ENCODE measurements at places on chromosomes 3 and 15.

DNA sequence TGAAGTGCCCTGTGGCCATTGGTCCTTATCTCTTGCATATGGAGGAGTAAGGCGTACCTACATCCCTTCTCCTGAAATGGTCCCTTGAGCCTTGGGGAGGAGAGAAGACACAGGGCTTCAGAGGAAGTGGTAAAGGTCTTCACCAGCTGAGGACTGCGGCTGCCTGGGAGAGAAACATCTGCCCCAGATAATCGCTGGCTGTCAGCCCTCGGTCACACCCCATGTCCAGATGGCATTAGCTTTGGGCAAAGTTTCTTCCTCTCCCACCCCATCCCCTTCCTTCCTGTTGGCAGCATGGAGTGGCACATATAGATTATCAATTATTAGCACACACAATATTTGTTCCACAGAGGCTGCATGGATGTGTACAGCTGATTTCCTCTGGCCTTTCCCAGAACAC lies 61.6 kb downstream of the LRTM1 start:
- no peak for DNase-seq

- DNase-seq = no peak
These were observed 55.8 kb downstream of the TRIM71 start for GRCh38 chr3:32873531-32874130.

DNA sequence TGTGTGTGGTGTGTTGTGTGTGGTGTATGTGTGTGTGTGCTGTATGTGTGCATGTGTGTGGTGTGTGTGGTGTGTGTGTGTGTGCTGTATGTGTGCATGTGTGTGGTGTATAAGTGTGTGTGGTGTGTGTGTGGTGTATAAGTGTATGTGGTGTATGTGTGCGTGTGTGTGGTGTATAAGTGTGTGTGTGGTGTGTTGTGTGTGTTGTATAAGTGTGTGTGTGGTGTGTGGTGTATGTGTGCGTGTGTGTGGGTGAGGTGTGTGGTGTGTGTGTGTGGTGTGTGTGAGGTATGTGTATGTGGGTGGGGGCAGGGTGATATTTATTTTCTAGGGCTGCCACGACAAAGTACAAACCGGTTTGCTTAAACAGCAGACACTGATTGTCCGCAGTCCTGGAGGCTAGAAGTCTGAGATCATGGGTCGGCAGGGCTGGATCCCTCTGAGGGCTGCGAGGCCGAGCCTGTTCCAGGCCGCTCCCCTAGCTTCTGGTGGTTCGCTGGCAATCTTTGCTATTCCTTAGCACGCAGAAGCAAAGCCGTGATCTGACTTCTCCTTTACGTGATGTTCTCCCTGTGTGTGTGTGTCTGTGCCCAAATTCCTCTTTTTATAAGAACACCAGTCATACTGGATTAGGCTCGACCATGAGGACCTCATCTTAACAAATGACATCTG lies 160.2 kb downstream of the XXYLT1 start:
- no peak for DNase-seq

- no peak for DNase-seq
These were observed 1.4 kb downstream of the ISLR start for GRCh38 chr15:74174958-74175253.

- no peak for DNase-seq
These were observed 46.8 kb downstream of the PDE8A start for GRCh38 chr15:85028416-85028815.

GRCh38 chr15:76342382-76343201 lies 6.0 kb downstream of the ISL2 start:
- no peak for DNase-seq

- peak; percentile 44 for DNase-seq
These were observed at the start of gene LAMB2 for GRCh38 chr3:49132437-49133225. Gene LAMB2, minus strand, starts transcription at chr3:49133050. Its CDS starts 183 bp downstream, at chr3:49132867.

DNA sequence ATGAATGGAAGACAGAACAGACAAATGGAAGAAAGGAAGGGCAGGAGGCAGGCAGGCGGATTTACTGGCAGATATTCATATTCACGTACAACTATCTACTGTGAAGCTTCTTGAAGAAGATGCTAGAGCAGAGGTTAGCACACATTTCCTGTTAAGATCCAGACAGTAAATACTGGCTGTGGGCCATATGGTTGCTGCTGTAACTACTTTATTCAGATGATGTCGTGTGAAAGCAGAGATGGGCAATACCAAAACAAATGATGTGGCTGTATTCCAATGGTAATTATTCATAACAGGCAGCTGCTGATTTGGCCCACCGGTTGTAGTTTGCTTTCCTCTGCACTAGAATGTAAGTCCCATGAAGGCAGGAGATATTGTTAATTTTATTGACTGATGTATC lies 115.7 kb upstream of the PRTG start:
- no peak for DNase-seq

DNA sequence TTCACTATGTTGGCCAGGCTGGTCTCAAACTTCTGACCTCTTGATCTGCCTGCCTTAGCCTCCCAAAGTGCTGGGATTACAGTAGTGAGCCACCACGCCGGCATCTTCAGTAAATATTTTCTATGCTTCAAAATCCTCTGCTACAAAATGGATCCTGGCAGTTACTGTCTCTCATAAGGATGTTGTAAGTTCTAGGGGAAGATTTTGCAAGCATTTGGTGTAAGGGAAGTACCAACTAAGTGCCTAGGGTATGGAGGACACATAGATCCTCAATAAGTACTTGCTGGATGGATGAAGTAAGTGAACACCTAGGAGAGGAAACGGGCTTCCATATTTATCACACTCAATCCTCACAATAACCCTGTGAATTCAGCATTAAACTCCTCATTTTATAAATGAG lies 6.6 kb downstream of the TM4SF4 start:
- DNase-seq = no peak

DNA sequence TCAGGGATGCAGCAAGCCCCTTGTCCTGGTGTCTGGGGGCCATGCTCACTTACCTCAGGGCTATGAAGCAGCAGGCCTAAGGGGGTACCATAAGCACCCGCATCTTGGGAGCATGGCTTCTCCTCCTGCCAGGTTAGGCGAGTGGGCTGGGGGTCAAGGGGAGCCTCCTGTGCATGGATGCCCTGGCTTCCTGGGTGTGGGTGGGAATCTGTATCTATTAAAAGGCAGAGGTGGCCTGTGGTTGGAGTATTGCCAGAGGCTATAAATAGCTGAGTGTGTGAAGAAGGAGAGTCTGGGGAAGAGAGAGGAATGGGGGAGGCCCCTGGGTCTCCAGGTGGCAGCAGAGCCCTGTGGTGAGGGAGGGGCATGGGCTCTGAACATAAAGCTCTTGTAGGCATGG lies 19.5 kb downstream of the ACVR2B start:
- DNase-seq = no peak

DNA sequence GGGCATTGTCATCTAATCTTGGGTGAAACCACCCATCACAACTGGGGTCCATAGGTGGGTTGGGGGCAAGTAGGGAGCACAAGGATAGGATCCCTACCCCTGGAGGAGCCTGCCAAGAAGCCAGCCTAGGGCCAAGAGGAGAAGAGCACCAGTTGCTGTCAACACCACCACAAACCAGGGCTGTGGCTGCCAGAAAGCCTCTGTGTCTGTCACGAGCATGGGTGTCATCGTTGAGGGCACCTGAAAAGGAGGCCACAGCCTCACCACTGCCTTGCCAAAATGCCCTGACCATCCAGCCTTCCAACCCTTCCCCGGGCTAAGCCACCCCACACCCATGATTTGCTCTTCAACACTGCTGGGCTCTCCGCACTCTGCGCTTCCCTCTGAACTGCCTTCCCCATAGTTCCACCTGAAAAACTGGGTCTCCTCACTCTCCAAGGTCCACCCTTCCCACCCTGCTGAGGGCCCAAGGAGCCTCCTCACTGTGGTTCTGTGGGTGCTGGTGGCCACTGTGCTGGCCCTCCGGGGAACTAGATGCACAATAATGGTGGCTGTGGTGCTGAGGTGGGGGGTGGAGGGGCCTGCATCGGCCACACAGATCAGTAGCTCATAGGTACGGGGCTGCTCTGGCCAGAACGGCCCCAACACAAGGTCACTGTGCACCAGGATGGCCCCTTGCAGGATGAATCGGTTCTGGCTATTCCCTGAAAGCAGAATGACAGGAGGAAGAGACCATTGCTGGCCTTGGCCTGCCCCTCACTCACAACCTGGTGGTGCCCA lies 6.2 kb upstream of the IP6K1 start:
- no peak for DNase-seq

DNA sequence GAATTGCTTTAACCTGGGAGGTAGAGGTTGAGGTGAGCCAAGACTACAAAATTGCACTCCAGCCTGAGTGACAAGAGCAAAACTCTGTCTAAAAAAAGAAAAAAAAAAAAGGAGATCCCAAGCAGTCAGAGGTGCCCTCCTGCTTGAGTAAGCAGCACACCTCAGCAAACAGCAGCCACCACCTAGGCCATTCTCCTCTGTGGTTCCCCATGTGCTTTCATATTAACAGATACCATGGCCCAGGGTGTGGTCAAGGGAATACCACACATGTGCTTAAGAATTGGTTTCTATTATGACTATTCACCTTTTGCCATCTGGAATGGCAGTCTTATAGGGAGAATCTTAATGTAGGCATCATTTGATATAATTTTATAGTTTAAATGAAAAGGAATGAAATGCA lies 24.7 kb upstream of the CSPG5 start:
- no peak for DNase-seq

DNA sequence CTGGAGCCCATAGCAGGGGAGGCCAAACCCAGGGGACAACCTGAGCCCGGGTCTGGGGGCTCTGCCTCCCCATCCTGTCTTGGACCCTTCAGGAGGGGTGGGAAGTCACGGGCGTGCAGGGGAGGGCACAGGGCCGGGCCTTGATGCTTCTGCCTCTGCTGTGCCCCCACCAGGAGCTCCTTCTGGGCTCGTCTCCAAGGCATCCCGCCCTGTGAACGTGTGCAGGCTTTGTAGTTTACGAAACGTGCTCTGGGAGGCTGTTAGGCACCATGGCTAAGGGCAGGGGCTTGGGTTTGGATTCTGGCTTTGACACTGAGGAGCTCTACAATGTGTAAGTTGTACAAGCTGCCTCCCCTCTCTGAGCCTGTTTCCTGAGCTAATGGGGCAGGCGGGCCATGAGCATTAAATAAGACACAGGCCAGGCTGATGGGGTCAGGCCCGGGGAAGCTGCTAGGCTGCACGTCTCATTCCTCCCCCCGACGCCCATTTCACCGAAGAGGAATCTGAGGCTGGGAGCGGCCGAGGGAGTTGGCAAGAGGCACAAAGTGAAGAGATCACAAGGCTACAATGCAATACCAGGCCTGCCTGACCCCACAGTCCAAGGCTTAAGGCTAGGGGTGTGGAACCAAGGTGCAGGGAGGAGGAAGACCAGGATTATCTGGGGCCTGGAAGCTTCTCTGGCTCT lies 19.6 kb downstream of the PLXND1 start:
- DNase-seq = no peak

- no peak for DNase-seq
These were observed 142.0 kb downstream of the NAALADL2 start for GRCh38 chr3:175001091-175001490.

DNA sequence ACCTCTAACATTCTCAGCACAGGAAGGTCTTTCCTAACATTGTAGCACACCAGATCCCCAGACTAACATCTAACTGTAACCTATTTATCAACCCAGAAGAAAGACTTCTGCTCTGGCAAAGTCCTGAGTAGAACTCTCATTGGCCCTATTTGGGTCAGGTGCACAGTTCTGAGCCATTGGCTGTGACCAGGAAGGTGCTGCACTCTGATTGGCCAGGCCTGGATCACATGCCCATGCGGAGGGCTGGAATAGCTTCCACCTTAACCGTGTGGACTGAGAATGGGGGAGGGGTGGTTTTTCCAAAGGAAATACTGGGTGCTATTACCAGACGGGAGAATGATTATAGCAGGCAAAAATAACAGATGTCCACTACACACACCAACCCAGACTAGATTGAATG lies 11.5 kb downstream of the FEZF2 start:
- DNase-seq = no peak

DNA sequence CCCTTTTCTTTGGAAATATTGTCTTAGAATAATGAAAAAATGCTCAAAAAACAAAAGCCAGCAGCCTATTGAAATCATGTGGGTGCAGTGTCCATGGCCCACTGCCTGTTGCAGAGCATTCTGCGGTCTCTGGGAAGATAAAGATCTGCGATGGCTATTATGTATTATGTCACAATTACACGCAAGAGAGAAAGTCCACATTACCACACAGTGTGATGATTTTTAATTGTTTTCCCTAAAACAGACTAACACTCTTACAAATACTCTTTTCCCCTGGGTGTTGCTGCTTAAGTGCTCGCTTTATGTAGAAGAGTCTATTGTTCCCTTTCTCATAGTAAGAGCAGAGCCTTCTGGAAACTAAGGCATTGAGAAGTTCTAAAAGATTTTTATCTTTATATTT lies 32.2 kb downstream of the SSR3 start:
- DNase-seq = no peak

GRCh38 chr15:40282869-40283614 lies at the start of gene ANKRD63:
Gene ANKRD63, minus strand, starts transcription at chr15:40283064. Its CDS starts 478 bp downstream, at chr15:40282586.
- no peak for DNase-seq

DNA sequence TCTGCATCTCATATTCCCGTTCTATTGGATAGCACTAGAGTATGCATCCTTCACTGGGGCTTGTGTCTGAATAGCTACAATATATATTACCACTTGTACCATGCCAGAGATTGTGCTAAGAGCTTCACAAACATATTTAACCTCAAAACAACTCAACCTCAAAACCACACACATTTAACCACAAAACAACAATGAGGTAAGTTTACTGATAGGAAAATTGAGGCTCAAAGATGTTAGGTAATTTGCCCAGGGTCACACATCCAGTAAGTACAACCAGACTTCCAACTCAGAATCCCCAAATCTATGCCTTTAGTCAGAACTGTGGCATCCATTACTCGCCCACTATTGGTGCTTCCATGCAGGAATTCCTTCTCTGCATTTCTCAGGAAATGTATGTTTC lies 220.0 kb downstream of the FAM43A start:
- no peak for DNase-seq

DNA sequence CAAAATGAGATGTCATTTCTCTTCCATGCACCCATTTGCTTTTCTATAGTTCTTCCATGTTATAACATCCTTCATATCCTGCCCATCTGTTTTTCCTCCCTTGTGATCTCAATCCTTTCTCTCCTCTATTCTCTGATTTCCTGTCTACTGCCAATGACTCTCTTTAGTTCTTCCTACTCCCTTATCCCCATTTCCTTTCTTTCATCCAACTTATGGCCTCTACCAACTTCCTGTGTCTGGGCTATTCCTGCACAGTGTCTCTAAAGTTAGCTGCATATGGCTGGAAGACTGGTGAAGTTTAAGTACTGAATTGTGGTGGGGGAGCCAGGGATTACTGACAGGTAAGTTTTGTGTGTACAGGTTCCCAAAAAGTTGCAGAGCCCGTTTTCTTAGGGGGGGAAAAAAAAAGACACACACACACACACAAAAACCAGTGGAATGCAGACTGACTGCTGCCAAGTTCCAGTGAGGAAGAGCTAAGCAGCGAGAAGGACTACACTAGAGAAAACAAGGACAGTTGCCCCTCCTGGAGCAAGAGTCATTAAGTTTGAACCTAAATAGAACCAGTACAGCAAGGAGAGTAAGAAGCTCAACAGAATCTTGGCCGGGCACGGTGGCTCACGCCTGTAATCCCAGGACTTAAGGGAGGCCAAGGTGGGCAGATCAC lies 28.8 kb downstream of the XRN1 start:
- DNase-seq = no peak

DNA sequence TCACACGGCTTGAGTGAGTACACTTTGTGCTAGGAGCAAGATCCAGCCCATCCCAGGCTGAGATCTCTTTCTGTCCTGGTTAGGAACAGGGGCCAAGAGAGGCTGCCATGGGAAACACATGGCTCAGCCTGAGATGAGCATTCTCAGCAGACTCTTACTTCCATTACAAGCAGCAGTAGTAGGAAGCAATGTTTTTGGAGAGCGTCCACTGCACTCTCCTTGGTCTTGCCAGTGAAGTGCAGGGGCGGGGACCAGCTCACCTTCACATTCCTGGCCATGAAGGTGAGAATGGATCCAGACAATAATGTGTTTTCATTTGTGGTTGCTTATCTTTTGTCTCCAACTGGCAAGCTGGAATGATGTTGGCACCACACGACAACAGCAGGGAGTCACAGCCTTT lies 24.7 kb downstream of the ZNF80 start:
- DNase-seq = no peak
